ENCODE measurements at places on chromosomes 3 and 15.
A peak's percentile ranks its signal among the peaks of the same experiment; 100 is the strongest.

- DNase-seq: no peak
Measured at GRCh38 chr3:155231792-155232191, 61.7 kb downstream of the STRIT1 start.

GRCh38 chr3:178833695-178834094, 237.9 kb downstream of the ZMAT3 start:
- DNase-seq: no peak

DNA sequence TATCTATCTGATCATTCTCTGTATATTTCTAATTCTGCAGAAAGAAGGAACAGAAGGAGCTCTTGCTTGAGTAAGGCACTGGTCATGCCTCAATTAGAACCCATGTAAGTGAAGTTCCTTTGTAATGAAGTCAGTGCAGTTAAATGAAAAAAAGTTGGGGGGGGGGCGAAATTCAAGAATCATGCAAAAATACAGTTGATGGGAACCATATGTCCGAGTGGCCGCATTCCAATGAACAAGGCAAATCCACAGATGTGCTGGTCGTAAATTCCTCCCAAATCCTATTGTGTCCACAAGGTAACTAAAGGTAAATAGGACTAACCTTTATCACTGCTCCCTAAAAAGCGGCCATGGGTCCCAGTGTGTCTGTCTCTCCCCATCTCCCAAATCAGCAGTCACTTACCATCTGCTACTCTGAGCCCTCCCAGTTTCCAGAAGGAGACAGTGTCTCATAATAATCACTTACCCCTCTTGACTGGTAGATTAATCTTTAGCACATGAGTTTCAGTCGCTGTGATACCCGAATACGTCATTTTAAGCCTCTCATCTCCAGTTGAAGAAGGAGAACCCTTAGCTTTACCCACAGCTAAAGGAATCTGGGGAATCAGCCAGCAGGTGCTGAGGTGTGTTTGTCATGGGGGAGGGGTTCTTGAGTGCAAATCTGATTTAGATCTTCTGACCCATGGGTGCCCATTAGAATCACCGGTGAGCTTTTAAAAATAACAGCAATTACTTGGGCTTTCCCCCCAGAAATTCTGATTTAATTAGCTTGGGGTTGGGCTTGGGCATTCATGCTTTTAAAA, 56.3 kb upstream of the EPHB3 start:
- DNase-seq: peak; percentile 72

- DNase-seq: no peak
Measured at GRCh38 chr3:136414476-136414875, 164.3 kb downstream of the PCCB start.

DNA sequence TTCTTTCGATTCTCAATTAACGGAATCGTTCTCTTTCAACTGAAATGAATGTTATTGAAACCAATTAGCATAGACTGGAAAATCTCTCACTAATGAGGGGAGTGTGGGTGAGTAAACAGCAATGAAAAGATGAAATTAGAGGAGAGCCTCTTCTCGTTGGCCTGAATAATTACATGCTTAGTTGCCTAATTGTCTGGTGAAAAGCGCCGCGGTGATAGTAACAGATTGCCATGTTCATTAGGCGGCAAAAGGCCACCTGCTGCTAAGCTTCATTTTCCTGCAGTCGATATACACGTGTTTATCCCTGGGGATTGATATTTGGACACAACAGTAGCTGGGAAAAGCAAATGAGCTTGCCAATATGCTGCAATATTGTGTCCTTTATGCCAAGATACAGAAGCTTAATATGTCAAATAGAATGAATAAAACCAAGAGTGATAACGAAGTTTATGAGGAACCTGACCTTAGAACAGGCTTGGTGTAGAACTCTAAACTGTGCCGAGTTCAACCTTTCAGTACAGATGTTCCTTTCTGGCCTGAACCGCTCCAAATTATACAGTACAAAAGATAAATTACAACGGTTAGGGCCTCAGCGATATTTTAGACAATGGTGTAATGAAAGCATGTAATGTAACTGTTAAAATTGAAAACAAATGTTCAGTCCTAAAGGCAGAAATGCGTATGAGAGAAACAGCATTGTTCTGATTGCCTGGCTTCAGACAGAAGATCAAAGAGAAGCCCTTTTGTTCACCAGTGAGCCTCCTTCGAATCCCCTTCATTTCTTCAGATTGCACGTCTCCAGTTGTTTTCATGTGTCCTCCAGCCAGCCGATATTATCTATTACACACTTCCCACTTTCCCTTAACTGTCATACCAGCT, 185.2 kb downstream of the SHOX2 start:
- DNase-seq: no peak

- DNase-seq: no peak
Measured at GRCh38 chr3:40895109-40895508, 304.2 kb upstream of the CTNNB1 start.

Measured in fibroblast of skin of left biceps (primary cell).